Right kidney (tissue), 9 donors: ENCODE measurements at places on chromosomes 7 and 10.

- no peak for DNase-seq
These were observed 5.2 kb downstream of the SEMA3E start for GRCh38 chr7:83643739-83644138.

- DNase-seq: no peak
These were observed 34.4 kb downstream of the ZNF783 start for GRCh38 chr7:149296368-149296767.

- DNase-seq: no peak
These were observed 3.6 kb downstream of the ADCK2 start for GRCh38 chr7:140676306-140676705.

- no peak for DNase-seq
These were observed 2.9 kb downstream of the PPP1R3C start for GRCh38 chr10:91629715-91630549.

GRCh38 chr7:28140979-28141378 lies 39.6 kb downstream of the JAZF1 start:
- no peak for DNase-seq

GRCh38 chr7:8220376-8221100 lies 41.4 kb downstream of the ICA1 start:
- no peak for DNase-seq

GRCh38 chr7:116591202-116592040 lies 66.6 kb downstream of the CAV1 start:
- DNase-seq: peak; percentile 21

DNA sequence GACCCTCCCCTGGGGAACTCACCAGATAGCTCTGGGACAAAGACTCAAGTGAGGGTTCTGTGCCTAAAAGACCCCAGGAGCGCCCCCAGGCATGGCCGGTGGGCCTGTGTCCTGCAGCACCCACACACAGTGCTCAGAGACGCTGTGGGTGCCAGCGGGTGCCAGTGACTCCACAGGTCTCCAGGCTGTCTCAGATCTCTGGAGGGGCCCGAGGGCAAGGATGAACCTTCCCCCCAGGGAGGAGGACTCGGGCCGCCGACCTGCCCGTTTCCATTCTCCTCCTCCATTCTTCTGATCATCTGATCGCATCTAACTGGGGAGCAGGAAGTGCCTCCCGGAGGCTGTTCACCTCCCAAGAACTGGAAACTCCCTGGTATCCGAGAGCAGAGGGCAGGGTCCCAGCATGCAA lies 980 bp downstream of the ADAM8 start:
- DNase-seq: no peak

DNA sequence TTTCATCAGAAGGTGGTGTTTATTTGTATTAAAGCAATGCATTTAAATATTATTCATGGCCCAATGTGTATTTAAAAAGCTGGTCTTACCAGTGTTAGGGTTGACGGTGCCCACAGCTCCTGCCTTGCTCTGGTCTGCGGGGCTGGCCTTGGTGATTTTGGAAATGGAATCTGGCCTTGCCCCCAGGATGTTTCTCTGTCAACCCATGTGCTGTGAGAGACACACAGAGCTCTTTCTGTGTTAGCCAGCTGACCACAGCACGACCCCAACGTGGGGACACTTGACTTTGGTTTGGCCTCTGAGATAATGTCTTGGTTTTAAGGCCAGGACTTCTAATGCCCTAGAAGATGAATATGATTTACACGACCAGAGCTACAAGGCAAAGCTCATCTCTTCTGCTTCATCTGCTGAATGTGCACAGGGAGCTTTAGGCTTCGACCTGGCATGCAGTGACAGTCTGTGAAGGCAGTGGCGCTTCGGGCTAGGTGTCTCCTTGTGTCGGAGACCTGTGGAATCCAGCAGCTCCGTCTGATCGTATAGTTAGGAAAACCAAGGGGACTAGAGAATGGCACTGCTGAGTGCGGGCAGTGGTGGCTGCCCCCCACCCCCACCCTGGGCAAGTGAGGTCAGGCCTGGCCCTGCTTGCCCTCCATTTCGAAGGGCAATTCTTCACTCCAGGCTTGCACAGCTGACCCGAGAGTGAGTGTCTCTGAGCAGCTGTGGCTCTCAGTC lies 246.1 kb downstream of the EBF3 start:
- no peak for DNase-seq

- DNase-seq: no peak
These were observed 5.2 kb downstream of the TSPAN12 start for GRCh38 chr7:120852700-120853099.

- DNase-seq: no peak
These were observed 31.3 kb downstream of the CACUL1 start for GRCh38 chr10:118723466-118723865.

DNA sequence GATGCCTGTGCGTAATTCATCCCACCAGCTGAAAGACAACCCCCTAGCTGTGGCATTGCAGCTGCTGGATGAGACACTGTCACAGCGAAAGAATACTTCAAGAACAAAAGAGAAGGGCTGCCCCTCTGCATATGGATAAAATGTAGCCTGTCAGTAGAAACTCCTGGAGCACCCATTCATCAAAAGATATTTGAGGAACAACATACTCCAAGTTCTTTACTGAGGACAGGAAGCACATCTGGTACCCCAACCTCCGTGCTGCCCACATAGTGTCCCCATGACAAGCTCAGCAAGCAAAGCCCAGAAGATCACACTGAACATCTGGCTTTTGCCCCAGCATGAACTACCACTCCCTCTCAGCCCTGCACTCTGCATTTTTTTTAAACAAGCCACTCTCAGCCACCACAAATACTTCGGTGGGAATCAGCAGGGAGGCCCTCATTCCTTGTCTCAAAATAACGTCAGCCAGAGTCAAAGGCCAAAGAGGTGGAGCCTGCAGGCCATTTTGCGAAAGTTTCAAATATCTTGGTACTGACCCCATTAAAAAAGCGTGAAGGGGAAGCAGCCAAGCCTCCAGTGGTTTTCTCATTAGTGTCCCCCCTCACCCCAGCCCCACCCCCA lies 1.7 kb downstream of the CREB3L2 start:
- peak; percentile 66 for DNase-seq
